ENCODE measurements at places on chromosomes 1 and 21.

DNA sequence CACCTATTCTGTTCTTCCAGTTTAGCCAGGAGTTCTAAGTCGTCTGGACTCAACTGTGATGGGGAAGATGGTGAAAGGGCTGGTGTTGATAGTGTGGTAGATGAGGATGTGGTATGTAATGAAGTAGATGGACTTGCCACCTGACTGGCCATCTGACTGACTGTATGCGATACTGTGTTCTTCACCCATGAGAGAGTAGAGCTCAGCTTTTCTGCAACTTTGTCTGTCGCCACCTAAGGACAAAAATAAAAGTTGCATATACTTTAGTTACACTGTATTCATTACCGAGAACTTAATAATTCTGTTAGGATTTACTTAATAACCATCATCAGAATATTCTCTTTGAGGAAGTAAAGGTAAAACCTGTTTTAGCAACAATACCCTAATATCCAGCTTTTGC is 48.5 kb downstream of the EVI5 start:
- no peak for DNase-seq

GRCh38 chr1:68624233-68624632 is 127.4 kb upstream of the DEPDC1 start:
- no peak for DNase-seq

GRCh38 chr1:227038401-227038800 is 98.3 kb downstream of the COQ8A start:
- DNase-seq: no peak

GRCh38 chr1:55275151-55275748 is 60.1 kb upstream of the USP24 start:
- DNase-seq: no peak

DNA sequence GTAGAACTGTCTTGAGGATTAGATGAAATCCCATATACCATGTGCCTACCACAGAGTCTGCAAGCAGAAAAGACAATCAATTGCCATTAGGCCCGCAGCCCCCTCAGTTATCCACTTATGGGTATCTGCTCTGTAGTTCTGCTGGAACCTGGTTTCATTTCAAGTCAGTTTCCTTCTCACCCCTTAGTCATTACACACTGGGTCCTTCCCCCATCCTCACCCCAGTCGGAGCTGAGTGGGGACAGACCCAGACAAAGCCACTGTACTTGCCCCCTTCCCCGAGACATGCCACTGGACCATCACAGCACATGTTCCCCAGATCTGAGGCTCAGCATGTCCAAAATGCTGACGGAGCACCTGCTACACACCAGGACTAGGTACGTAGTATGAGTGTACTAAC is 21.2 kb downstream of the PGLYRP3 start:
- no peak for DNase-seq

- DNase-seq: peak; percentile 75
Measured at GRCh38 chr1:206489980-206490770, 17.2 kb upstream of the RASSF5 start.

- no peak for DNase-seq
Measured at GRCh38 chr1:213124590-213124989, 73.5 kb downstream of the RPS6KC1 start.

- peak; percentile 26 for DNase-seq
Measured at GRCh38 chr21:33268737-33269441, 2.7 kb downstream of the IL10RB start.

DNA sequence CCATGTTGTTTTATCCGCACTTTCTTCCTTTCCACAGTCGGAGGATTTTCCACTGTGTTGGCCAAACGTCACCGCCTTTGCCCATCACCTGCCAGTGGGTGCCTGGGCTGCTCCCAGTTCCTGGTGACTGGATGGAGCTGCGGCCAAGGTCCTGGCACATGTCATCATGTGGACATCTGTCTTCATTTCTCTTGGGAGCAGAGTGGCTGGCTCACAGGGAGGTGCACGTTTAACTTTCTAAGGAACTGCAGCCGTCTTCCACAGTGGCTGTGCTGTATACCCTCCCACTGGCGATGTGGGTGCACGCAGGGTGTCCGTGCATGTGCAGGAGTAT is 19.5 kb upstream of the RNF223 start:
- no peak for DNase-seq

DNA sequence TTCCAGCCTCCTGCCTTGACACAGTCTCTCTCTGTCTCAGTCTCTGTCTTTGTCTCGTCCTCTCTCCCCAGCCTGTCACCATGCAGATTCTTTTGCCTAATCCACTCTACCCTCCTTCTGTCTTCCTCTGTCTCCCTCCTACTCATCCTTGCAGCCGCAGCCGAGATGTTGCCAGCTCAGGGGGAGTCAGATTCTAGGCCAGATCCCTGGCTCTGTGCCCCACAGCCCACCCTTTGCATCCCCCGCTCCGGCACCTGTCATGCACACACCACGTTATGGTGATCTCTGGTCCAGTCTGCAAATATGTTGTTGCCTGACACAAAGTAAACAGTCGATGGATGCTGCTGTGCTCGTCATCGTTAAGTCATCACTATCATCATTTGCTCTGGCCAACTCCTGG is 35.5 kb upstream of the IGSF21 start:
- DNase-seq: no peak

GRCh38 chr1:151540982-151541377 is 871 bp downstream of the TUFT1 start:
- DNase-seq: no peak

DNA sequence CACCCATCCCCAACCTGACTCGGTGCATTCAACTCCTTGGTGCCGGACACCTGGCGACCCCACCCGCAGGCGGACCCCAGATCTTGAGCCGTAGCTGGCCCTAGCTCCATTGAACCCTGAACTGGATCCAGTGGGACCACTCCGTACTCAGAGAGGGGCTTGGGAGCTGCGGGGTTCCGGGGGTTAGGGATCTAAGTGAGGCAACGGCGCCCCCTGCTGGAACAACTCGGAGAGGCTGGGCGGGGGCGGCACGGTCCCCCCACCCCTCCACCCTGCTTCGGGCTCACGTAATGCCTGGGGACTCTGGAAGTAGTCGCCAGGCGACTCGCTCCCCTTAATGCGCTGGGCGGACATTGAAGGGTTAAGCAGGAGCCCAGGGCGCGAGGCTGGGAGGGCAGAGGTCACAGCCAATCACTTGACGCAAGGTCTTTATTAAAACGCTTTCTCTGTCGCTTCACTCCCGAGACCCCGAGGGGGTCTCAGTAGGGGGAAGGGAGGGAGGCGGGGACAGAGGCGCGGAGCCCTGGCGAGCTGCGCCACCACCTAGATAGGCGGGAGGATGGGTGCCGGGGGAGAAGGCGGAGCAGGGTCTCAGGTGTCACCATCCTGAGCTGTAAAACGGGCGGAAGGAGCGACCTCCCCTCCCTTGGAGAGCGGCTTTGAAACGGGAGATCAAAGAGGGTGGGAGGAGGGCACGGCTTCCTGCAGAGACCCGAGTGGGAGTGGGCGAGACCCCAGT is 704 bp upstream of the CRABP2 start:
- DNase-seq: peak; percentile 80

GRCh38 chr1:241610056-241610815 is 29.9 kb downstream of the CHML start:
- DNase-seq: no peak

DNA sequence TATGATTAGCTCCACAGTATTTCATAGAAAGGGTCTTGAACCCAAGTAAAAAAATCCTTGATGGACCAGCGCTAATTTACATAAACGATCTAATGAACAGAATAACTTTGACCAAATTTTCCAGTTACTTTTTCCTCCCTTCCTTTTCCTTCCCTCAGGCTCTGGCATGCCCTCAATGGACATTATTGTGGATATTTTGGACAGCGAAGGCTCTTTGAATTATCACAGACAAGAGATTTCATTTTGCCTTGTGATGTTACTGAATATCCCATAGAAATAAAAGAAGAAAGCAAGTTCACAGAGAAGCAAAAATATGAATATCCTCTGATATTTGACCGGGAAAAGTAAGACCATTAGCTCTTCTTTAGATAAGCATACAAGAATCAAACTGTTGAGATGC is 60.3 kb upstream of the EXO1 start:
- DNase-seq: no peak

- DNase-seq: no peak
Measured at GRCh38 chr1:111851552-111851951, 95.9 kb downstream of the DDX20 start.

GRCh38 chr1:108124622-108125311 is 75.4 kb downstream of the SLC25A24 start:
- DNase-seq: no peak

DNA sequence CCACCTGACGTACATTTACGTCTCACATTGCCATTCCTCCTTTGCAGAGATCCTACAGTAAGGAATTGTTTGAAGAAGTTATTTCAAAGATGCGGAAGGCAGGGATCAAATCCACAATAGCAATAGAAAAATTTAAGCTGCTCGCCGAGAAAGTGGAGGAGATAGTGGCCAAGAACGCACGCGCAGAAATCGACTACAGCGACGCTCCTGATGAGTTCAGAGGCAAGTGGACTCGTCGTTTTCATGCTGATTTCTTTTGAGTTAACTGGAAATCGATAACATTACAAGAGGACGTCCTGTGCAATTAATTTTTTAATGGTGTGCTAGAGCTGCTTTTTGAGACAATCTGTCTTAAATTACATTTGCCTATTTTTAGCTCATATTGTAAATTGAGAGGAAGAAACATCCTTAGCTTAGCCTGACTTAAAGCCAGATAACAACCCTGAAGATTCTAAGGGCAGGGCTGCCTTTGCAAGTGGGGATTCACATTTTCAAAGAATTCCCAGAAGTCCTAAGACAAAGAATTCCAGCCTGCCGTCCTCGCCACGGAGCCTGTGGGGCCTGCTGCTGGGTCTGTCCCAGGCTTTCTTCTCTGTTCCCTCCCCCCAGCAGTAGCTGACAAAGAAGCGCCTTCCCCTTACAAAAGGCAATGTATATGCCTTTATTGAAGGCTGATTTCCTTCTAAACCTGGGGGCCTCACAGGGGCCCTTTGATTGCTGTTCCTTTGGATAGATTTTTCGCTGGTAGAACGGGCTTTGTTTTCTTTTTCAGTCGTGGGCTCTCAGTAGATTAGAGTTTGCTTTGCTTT is 31.6 kb upstream of the KIF1B start:
- no peak for DNase-seq
